ENCODE measurements at places on chromosomes 3 and 15. TPM values are rescaled to one million over a fixed set of nuclear protein-coding genes. Genes with fewer than 3 reads are reported as not detected.

Gene KCNAB1
- polyA plus RNA-seq = 0.21 TPM

- H3K4me1 ChIP-seq = no peaks in the 10 kb centered on the region
- H3K27me3 ChIP-seq = peaks cover 2% of the 10 kb centered on the region
- H3K36me3 ChIP-seq = no peaks in the 10 kb centered on the region
These were observed 310.1 kb downstream of the UACA start for GRCh38 chr15:70453238-70453637.

GRCh38 chr3:126257984-126258383, 77.6 kb upstream of the ALDH1L1 start:
- H3K36me3 ChIP-seq = no peaks in the 10 kb centered on the region
- no peak overlapping the region for H3K27ac ChIP-seq
- H3K27me3 ChIP-seq = peaks cover 2% of the 10 kb centered on the region
- no peak for DNase-seq
- H3K4me3 ChIP-seq = no peak overlapping the region

Gene CCR9
- not detected for polyA plus RNA-seq

- H3K27me3 ChIP-seq = no peaks in the 10 kb centered on the region
- H3K27ac ChIP-seq = no peak overlapping the region
- no peaks in the 10 kb centered on the region for H3K4me1 ChIP-seq
- no peak for DNase-seq
These were observed 12.1 kb upstream of the SIAH2 start for GRCh38 chr3:150775001-150775599.

- no peak overlapping the region for H3K27ac ChIP-seq
- H3K36me3 ChIP-seq = no peaks in the 10 kb centered on the region
- no peaks in the 10 kb centered on the region for H3K27me3 ChIP-seq
- H3K4me1 ChIP-seq = no peaks in the 10 kb centered on the region
- DNase-seq = no peak
These were observed 13.0 kb downstream of the MEF2A start for GRCh38 chr15:99578809-99579208.
